ENCODE measurements at places on chromosomes 16 and 17.

DNA sequence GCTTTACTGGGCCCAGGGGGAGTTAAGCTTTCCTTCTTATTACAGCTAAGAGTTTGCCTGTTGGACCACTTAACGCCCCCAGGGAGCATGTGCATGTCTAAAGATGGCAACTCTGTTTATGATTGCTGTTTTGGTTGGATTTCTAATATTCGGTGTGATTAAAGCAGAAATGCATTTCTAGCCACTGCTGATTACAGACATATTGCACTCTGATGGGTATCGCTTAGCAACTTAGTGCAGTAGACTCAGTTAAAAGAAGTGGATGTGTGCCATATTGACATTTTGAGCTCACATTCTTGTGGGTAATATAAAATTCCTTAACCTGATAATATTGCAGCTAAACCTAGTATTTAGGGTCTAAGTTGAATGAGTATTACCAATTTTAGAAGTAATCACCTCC, 4.2 kb downstream of the NF1 start:
- DNase-seq: no peak

- no peak for DNase-seq
These were observed 66.4 kb downstream of the SRCIN1 start for GRCh38 chr17:38539386-38539785.

- no peak for DNase-seq
These were observed 14.4 kb downstream of the TBKBP1 start for GRCh38 chr17:47708312-47708863.

DNA sequence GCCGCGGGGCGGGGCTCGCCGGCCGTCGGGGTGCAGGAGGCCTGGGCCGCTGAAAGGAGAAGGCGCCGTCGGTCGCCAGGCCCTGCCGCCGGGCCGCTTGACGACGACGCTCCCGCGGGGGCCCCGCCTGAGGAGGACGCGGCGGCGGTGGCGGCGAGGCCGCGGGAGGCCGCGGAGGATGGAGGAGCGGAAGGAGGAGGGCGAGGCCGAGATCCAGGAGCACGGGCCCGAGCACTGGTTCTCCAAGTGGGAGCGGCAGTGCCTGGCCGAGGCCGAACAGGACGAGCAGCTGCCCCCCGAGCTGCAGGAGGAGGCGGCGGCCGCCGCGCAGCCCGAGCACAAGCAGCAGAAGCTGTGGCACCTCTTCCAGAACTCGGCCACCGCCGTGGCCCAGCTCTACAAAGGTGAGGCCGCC, 430 bp downstream of the HAPSTR1 start:
- peak; percentile 34 for DNase-seq

DNA sequence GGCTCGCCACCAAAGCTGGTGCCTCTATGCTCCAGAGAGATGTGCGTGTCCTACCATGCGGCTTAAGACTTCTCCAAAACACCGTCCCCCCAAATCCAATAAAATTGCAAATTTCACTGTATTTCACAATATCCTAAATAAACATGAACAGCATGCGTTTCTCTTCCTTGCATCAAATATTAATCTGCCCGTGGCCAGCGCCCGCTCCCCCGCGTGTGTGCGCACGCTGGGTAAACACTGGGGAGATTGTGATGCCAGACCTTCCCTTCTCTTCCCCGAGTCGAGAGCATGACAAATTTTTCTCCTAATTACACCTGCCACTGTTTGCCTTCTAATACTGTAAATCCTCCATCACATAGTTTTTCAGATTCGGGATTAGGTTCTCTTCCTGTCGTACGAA, 148.1 kb downstream of the MRM1 start:
- DNase-seq: no peak

DNA sequence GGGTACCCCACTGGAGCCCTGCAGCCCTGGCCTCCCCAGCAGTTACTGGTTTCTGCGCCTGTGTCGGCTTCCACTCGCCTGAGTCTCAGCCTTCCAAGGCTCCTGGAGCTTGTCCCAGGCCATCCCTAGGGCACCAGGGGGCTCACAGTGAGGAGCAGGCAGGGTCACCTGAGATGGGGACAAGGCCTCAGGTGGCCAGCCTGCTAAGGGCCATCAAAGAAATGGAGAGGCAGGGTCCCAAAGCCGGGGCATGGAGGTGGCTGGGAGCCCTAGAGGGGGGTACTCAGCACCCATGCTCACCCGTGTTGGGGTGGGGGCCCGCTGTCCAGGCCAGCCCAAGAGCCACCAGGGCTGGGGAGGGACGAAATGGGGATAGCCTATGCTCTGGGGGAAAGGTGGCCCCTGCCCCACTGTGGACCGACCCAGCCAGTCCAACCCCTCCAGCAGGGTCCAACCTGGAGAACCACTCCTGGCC, 1.3 kb downstream of the FASN start:
- no peak for DNase-seq

DNA sequence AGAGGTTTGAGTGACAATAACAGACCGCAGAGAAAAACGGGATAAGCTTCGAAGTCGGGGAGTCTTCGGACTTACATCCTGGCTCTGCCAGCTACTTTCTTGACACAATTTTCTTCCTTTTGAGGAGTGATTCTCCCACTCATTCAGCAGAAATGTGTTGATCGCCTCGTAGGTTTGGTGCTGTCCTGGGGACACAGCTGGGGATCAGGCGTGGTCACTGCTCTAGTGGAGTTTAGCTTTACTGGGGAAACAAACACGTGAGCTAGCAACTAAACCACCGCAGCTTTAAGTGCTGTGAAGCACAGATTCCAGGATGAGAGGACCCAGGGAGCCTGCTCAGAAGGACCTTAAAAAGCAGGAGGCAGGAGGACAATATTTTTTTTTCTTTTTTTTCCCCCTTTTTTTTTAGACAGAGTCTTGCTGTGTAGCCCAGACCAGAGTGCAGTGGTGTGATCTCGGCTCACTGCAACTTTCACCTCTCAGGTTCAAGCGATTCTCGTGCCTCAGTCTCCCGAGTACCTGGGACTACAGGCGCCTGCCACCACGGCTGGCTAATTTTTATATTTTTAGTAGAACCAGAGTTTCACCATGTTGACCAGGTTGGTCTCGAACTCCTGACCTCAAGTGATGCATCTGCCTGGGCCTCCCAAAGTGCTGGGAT, 858 bp downstream of the NUBP1 start:
- peak; percentile 90 for DNase-seq
